GM23248 (cell line): ENCODE measurements at places on chromosomes 12 and 14.

DNA sequence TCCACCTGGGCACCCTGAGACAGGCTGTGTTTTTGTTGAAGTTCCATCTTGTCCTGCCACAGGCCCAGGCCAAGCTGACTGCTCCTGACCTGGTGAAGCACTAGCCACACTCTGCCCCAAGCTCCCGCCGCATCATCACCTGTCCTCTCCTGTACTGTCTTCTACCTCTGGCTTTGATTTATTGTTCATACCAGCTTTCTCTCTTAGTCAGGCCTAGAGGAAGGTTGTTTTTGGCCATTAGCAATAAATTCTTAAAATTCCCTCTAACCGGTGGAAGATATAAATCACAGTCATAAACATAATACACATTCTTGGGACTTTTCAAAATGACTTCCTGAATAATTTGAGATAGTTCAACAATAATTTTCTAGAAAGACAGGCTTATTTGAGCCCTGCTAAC, 169.4 kb downstream of the DAD1 start:
- no peak for DNase-seq

GRCh38 chr14:100616854-100617409, 29.7 kb upstream of the BEGAIN start:
- DNase-seq: no peak

GRCh38 chr12:110330544-110330943, 49.5 kb downstream of the ATP2A2 start:
- DNase-seq: peak; percentile 67

GRCh38 chr14:81727218-81727617, 193.6 kb upstream of the SEL1L start:
- no peak for DNase-seq

DNA sequence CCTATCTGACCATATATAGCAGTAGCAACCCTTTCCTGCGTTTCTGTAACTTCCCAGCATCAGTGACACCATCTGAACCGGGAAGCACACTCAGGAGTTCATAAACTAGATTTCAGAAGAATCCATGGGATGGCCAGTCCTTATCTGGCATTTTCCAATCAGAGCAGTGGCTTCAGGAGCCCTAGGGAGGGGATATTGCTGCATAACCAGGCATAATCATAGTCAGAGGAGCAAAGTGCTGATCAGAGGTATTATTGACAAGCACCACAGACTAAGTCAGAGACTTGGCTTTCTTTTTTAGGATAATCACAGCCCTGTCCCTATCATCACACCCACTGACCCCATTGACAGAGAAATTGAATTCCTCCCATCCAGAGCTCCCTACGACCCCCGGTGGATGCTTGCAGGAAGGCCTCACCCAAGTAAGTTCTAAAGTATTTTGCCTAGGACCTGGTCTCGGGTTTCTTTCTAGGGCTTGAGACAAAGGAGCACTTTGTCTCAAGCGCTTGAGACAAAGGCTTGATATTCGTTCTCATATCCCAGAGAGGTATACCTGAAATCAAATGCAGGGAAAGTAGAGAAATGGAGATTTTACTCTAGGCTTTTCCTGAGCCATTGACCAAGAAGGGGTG, 55.1 kb downstream of the FOXN4 start:
- no peak for DNase-seq

DNA sequence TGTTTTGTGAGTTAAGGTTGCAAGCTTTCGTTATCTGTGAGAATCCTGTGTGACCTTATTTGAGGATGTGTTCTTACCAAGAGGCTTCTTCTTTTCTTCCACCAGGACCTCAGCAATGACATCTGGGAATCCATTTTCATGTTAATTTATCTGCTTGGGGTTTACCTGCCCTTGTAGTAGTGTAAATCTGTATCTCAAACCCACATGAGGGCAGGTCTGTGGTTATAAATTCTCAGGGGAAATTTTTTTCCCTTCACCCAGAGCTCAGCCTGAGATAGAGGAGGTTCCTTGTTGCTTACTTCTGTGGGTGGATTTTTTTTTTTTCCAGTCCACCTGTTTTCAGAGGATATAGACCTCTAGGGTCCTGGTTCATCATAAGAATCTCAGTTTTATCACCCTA, 70.8 kb downstream of the AKAP6 start:
- DNase-seq: no peak

DNA sequence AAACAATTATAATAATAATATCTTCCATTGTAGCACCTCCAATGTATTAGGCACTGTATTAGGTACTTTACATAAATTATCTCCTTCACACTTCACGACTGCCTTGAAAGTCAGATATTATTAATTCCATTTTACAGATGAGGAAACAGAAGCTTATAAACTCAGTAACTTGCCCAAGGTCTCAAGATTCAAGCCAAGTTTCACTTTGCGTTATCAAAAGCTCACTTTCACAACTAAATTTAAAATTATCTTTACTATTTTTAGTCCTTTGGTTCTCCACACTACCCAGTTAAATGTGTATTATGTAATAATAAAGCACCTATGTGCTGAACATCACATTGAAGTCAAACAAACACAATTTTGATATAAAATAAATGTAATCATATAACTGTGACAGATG, 55.8 kb downstream of the NUMB start:
- no peak for DNase-seq

DNA sequence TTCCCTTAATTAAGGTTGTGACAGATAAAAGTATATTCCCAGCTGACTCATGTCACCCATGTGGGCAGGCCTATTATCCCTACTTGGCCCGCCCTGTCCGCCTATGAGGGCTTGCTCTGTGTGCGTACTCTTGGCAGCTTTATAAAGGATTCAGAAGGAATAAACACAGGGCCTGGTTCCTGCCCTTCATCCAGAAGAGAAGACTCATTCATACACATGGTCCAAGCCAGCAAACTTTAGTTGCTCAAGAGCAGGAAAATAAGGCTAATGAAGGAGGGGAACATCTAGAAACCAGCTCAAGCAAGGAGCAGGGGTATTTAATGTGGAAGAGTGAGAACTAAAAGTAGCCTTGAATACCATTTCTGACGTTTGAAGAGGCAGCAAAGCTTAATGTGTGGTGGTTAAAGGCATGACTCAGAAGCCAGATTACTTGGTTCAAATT, 141.9 kb downstream of the CRADD start:
- peak; percentile 95 for DNase-seq

GRCh38 chr12:96212456-96213375, 18.5 kb downstream of the ELK3 start:
- DNase-seq: no peak

DNA sequence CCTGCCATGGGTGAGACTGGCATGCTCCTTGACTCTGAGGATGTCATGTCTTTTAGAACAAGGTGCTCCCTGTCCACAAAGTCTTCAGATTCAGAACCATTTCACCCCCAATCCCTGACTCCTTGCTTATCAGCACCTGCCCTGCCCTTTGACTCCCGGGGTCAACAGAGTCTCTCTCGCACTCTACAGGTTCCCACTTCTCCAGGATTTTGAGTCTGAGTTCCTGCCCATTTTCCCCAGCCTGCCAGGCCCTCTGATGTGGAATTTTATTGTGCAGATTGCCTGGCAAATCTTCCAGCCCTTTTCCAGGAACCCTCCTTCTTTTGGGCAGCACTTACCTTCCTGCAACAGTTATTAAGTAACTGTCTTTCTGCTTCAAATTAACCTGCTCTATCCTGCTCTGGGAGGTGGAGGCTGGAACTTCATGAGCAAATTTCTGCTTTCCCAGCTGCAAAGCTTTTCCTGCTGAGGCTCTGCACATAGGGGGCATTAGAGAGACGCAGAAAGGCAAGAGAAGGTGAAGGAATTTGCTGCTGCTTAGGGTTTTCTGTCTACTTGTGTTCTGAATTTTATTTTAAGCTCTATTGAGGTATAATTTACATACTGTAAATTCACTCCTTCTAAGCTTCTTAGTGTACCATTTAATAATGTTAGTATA, 259.1 kb downstream of the PCNX1 start:
- DNase-seq: peak; percentile 87

GRCh38 chr12:124490584-124491305, 76.7 kb downstream of the NCOR2 start:
- no peak for DNase-seq

GRCh38 chr12:57764662-57765002, 2.2 kb downstream of the CYP27B1 start:
- no peak for DNase-seq

DNA sequence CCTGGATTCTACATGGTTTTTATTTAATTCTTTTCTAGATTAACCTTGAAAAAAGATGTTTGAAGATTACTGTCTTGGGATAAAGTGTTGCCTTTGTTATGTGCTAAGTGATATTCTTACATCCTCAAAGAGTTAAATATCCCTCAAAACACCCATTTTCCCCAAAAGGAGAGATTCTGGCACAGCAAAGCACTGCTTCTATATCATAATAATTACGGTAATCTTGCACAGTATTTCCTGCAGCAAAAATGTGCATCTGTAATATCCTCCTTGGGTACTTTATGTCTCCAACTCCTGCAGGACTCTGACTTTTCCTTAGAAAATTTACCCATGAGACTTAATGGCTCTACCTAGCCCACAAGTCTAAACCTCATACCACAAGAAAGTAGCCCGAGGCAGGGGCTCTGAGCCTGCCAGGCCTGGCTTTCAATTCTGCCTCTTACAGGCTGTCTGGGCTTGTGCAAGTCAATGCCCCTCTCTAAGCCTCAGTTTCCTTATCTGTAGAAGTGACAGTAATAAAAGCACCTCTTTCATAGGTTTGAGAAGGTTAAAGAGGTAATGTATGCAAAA, 45.8 kb downstream of the SVOP start:
- DNase-seq: no peak

GRCh38 chr12:89245090-89245489, 107.2 kb downstream of the DUSP6 start:
- DNase-seq: peak; percentile 78

DNA sequence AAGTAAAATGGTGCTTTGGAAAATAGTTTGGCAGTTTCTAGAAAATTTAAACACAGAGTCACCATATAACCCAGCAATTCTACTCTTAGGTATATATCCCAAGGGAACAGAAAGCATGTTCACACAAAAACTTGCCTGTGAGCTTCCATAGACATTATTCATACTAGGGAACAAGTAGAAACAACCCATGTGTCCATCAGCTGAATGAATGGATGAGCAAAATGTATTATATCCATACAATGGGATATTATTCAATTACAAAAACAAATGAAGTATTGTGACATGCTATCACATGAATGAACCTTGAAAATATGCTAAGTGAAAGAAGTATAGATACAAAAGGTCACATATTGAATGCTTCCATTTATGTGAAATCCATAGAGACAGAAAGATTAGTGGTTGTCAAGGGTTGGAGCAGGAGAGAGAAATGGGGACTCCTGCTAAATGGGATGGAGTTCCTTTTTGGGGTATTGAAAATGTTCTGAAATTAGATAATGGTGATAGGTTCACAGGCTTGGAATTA, 7.9 kb downstream of the SLC10A1 start:
- no peak for DNase-seq

DNA sequence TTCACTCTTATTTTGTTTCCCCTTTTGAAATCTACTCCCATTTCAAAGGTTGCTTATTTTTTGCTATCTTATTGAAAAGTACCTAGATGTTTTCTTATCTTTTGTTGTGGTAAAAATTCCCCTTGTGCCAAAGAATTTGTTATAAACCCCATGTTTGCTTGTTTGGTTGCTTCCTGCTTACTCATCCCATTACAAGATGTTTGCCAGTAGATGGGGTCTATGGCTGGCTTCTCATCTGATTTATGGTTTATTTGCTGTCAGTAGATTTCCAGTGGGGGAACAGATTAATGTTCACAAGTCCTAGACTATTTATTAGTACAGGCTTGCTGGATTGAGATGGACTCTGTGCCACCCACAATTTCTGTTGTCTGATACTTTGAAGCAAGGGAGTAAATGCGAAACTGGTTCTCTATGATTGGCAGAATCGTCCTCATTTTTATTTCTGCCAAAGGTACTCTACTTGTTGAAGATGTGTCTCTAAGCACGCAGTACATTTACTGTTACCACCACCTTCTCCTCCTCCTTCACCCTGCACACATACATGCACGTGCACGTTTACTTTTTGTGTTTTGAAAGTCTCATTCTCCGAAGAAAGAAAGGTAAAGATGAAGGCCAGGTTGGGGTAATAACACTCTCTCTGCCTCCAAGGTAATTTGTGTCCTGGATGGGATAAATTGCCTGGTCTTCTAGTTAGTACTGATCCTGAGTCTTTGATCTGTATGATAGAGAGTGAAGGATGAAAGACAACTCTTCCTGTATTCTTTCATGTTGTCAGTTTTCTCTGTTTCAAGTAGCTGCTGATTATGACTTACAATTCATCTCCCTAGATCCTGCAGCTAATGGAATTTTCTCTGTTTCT, 117.2 kb upstream of the ATP2B1 start:
- no peak for DNase-seq

DNA sequence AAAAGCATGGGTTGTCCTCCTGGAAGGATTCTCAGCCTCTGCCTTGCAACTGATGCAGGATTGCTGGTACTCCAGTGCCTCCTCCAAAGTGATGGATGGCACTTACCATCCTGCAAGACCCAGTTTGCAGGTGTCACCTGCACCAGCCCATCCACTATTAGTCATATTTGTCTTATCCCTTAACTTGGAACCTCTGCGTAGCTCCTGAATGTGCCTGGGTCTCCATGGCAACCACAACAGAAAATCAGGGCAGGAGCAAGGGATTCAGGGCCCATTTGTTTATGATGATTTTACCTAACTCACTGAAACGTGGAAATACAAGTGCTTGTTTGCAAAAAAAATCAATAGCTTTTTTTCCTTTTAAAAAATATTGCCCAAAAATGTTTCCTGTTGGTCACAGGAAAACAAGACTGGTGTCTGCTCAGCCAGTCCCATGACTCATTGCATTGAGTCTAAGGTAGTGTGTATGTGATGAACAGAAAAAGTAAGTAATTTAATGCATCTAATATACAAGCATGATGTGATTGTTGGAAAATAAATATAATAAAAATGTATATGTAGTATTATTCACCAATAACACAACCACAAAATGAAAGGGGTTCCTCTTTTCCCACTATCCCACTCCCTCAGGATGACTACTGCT, 1196.3 kb upstream of the TMEM132C start:
- DNase-seq: peak; percentile 21

GRCh38 chr12:17197971-17198370, 592.0 kb upstream of the LMO3 start:
- no peak for DNase-seq

GRCh38 chr14:20873370-20874177, 17.6 kb upstream of the RNASE3 start:
- DNase-seq: peak; percentile 80

GRCh38 chr14:59215322-59215721, 26.9 kb downstream of the DAAM1 start:
- peak; percentile 69 for DNase-seq

DNA sequence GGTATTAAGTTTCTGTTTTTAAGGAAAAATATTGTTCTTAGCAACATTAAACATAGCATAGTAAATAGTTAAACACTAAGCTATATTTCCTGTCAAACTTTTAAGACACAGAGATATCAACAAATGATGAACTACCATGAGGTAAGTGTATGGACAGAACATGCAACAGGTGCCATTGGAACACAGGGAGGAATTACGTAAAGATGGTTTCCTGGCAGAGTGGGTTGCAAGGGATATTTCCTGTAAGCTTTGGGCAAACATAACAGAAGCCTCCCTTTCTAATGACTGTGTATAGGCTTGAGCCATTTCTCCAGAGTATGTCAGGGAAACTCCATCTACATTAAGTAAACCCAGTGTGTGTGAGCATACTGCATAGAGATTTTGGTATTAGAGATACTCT, 31.7 kb upstream of the HELB start:
- no peak for DNase-seq

GRCh38 chr12:113194971-113195391, 9.5 kb downstream of the RITA1 start:
- peak; percentile 75 for DNase-seq
